Renal pelvis (tissue), 12 donors: ENCODE measurements at places on chromosomes 12 and 14. TPM values are rescaled to one million over a fixed set of nuclear protein-coding genes. Genes with fewer than 3 reads are reported as not detected.

Gene LRP1
- 70.4 TPM for polyA plus RNA-seq

GRCh38 chr12:49707128-49707811, at the start of gene FMNL3:
Gene FMNL3 (minus strand): TSS chr12:49707405. CDS start chr12:49707180, 225 bp downstream.
- DNase-seq = peak; percentile 94

DNA sequence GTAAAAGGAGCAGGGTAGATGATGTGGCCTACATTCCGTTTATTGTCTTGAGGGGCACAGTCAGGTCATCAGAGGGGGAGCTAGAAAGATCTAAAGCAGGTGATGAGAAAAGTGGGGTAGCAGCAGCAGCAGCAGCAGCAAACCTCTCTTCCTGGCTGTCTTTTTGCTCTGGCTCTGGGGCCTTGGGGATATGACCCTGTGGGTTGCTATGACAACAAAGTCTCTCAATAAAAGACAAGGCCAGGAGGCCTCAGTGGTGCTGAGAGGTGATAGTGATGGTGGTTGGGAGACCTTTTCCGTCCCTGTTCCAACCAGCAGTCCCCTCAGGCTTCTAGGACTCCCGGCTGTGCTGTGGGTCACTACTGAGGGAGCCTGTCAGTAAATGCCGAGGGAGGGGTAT, 138.6 kb downstream of the SLC8A3 start:
- no peak for DNase-seq

DNA sequence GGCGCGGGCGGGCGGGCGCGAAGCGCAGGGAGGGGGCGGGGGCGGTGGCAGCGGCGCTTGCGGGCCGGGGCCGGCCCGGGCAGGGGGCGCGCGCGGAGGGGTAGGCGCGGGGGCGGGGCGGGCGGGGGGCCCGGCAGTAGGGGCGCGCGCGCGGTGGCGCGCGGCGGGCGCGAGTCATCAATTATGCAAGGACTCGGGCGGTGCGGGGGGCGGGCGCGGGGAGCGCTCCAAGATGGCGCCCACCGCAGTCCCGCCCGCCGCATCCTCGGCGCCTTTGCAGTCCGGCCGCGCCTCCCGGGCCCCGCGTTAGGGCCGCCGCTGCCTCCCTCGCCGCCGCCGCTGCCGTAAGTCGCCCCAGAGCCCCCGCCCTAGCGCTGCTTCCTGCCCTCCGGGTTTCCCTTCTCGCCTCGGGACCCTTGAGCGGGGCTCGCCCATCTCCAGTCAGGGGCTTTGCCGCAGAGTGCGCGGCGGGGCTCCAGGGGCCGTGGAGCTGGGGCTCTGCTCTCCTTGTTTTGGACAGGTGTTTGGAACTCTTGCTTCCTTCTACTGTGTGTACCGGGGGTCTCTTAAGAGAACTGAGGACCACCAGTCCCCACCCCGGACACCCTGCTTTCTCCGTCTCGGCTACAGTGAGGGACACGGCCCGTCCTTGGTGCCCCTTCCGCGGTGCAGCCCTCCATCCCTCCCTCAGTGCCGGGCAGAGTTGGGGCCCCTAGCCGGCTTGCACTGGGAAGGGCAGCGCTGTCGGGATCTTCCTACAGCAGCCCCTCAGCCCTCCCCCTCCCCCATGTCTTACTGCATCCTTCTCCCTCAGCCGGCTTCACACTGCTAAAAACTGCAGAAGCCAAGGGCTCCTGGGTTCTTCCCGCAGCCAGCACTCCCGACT, at the start of gene SCN8A:
Gene SCN8A (plus strand): TSS at position 218 of the 886 bp plus-strand sequence. CDS start 71,585 bp downstream, outside the sequence.
- peak; percentile 62 for DNase-seq

- no peak for DNase-seq
Measured at GRCh38 chr14:95310635-95311380, 8.9 kb downstream of the CLMN start.
